K562 (cell line): ENCODE measurements at places on chromosomes 4 and X. TPM values are rescaled to one million over a fixed set of nuclear protein-coding genes. Genes with fewer than 3 reads are reported as not detected.

DNA sequence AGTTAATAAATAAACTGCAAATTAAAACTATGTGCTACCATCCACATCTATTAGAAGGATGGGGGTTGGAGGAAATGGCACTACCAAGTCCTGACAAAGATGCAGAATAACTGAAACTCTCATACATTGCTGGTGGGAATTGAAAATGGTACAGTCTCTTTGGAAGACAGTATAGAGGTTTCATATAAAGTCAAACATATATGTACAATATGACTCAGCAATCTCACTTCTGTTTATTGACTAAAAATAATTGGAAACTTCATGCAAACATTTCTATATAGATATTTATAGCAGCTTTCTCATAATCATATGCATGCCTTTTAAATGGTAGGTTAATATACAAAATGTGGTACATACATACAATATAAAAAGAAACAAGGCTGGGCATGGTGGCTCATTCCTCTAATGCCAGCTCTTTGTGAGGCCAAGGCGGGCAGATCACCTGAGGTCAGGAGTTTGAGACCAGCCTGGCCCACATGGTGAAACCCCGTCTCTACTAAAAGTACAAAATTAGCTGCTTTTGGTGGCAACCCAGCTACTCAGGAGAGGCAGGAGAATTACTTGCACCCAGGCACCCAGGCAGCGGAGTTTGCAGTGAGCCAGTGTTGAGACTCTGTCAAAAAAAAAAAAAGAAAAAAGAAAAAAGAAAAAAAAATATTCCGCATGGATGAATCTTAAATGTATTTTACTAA is 225.0 kb upstream of the CXXC4 start:
- no peak for DNase-seq

Gene C1GALT1C1
- total RNA-seq = 9.6 TPM in 2 replicates

Gene BEX2
- 5.2 and 8.3 TPM in 2 replicates for total RNA-seq

GRCh38 chr4:114599903-114600552 is 1.4 kb downstream of the UGT8 start:
- DNase-seq = no peak

GRCh38 chr4:72375073-72375736 is 193.8 kb downstream of the ADAMTS3 start:
- DNase-seq = no peak

- DNase-seq = no peak
These were observed 33.5 kb downstream of the CTBP1 start for GRCh38 chr4:1215141-1216075.
